ENCODE measurements at places on chromosomes 3 and 15.

DNA sequence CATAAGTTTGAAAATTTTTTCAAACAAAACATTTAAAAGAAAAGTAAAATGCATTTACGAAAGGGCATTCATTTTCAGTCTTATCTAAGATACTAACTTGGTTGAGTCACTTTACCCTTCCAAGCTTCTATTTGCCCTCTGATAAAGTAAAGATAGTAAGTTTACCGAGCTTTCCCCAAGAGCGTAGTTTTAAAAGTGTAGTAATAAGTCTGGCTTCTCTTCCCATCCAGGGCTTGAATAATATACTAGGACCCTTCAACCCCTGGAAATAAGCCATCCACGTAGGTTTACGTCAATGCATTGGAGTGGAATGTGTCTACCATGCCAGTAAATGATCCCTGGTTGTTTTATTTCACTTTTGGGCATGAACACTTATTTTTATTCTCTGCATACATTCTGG, 608.3 kb downstream of the NTRK3 start:
- DNase-seq = no peak

- DNase-seq = no peak
Observed at GRCh38 chr3:30314757-30315325, 291.6 kb upstream of the TGFBR2 start.

- no peak for DNase-seq
Observed at GRCh38 chr15:89787944-89788343, 11.8 kb downstream of the MESP2 start.

DNA sequence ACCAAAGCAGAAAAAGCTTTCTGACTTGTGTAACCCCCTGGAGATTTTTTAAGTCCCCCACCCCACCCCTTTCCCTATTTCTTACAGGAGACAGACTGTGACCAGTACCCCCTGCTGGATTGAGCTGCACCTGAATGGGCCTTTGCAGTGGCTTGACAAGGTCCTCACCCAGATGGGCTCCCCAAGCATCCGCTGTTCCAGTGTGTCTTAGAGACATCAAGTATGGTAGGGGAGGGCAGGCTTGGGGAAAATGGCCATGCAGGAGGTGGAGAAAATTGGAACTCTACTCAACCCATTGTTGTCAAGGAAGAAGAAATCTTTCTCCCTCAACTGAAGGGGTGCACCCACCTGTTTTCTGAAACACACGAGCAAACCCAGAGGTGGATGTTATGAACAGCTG, 64.1 kb downstream of the AAGAB start:
- no peak for DNase-seq

- DNase-seq = no peak
Observed at GRCh38 chr3:181582619-181583018, 129.1 kb upstream of the SOX2 start.

DNA sequence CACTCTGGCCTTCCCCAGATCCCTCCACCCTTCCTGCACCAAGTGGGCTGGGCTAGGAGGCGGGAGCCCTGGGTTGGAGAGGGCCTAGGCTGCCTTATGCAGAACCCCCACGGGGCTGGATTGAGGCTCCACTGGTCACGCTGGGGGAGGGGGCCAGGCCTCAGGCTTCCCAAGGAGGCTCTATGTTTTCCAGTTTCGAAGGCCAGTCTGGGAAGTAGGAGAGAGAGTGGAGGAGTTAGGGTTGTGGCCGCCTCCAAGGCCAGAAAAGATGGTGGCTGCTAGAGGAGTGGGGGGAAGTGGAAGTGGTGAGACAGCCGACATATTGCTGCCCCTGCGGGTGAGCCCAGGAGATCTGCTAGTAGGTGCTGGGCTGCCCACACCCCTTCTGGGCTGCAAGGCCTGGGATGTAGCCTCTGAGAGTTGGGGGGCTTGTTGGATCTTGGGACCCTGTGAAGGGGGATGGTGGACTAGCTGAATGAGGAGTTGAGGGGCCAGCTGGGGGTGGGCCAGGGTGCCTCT, 1.2 kb downstream of the GNAI2 start:
- DNase-seq = no peak

GRCh38 chr15:71349336-71349735, 234.1 kb downstream of the THSD4 start:
- no peak for DNase-seq

GRCh38 chr15:43919540-43920253, 92.9 kb downstream of the WDR76 start:
- no peak for DNase-seq

DNA sequence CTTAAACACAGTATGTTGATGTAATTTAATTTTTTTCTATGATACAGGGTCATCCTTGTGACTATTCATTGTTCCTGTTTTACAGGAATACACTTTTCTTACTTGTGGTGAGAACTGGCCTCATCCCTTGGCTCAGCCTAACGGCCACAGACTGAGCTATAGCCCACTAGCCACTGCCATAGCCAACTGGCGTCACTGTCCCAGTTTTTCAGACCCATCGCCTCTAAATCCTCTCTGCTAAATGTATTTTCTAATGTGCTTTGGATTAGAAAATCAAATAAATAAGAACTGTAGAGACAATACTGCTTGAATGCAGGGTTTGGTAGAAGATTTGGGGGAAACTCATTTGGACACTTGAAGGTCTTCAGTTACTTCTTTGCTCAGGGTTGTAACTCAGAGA, 113.1 kb downstream of the TIGIT start:
- DNase-seq = no peak

DNA sequence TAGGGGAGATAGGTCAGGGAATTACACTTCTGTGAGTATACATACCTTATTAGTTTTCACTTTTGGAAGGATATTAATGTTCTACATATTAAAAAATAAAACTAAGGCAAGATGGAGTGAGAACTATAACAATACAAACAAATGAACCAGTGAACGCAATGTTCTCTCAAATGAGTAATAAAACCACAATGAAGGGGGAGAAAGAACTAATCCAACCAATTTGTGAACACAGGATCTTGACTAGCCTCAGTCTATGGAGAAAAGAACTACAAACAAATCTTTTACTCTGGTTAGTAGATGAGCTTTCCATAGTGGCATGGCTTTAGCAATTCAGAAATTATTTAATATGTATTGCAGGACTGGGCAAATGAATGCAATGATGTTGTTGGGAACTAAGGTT, 26.9 kb upstream of the ATOSA start:
- DNase-seq = no peak

DNA sequence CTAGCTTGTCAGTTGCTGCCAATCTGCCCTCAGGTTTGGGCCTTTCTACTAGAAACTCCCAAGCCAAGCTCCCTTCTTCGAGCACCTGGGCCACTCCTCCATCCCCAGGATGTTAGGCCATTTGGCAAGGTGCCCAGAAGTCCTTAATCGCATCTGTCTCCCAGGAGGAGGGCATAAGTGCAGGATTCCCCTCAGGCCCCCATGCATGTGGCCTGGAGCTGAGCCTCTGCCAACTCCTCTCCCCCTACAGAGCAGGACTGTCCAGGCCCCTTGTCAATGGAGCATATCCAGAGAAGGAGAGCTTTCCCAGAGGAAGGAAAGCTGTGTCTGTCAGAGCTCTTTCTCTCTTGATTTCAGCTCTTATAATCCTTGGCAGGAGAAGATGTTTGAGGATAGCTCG, 182.6 kb upstream of the ROPN1 start:
- no peak for DNase-seq

DNA sequence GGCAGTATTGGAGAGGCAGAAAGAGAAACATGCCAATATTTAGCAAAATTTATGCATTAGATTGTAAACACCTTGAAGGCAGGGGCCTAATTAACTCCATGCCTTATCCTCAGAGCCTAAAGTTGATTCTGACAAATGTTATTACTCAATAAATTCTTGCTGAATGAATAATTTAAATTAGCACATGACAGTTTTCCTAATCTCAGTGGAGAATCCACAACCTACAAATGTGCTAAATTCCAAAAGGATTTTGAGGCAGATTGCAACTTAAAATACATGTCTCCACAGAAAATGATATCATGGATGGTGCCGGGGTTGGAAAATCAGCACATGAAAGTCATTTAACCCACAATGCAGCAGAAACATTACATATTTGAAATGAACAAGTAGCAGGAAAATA, 41.1 kb upstream of the NANOGP8 start:
- no peak for DNase-seq
